SK-MEL-5 (cell line): ENCODE measurements at places on chromosomes 5 and 9. TPM values are rescaled to one million over a fixed set of nuclear protein-coding genes. Genes with fewer than 3 reads are reported as not detected.

- DNase-seq = no peak
Measured at GRCh38 chr5:15718421-15719179, 218.6 kb downstream of the FBXL7 start.

GRCh38 chr5:94459915-94460314 lies 158.5 kb downstream of the KIAA0825 start:
- no peak for DNase-seq

Gene CCDC152
- total RNA-seq = 0.45 and 0.92 TPM in 2 replicates

Gene UBAC1
- total RNA-seq = 53.4 and 57.4 TPM in 2 replicates

Gene PDE8B
- not detected in 2 replicates for total RNA-seq
